WTC11 (cell line): ENCODE measurements at places on chromosomes 7 and 10. TPM values are rescaled to one million over a fixed set of nuclear protein-coding genes. Genes with fewer than 3 reads are reported as not detected.

The CCDC146 gene
- total RNA-seq = 0.94 to 1.3 TPM (median 1.1 TPM) in 3 replicates

The PRF1 gene
- total RNA-seq = 0.11 to 0.18 TPM (median 0.16 TPM) in 3 replicates

DNA sequence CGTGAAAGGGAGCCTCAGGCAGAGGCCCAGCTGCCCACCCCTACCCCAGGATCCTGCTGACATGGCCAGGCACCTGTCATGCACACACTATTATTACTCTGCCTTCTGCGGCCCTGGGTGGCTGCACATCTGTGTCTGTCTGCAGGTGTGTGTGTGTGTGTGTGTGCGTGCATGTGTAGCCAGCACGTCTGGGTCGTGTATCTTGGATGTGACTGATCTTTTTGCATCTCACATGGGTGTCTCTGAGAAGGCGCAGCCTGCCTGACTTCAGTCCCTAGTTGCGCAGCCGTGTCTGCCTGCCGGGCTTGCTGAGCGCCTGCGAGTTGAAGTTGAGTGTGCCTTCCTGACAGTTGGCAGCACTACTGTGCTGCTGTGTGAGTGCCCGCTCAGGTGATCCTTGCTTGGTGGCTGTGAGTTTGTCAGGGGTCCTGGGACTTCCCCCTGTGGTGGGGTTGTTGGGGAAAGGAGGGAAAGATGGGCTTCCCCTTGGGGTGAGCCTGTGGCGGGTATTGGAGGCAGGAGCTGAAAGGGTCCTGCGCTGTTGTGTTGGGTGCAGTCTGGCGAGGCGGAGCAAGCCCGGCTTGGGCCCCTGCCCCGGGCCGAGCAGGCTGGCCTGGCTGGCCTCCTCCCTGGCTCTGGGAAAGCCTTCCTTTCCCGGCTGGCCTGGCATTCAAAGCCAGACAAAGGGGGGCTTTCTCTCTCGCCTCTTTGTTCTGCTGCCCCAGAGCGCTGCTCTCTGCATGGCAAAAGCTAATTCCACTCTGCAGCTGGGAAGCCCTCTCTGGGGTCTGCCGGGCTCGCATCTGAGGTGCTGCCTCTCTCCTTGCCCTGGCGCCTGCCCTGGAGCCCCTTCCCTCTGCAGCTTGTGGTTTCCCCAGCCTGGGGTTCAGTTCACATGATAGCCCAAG lies 4.9 kb downstream of the TRIM8 start:
- H3K27me3 ChIP-seq = no peaks in the 10 kb centered on the region
- H3K27ac ChIP-seq = peak overlapping the region; percentile 90
- H3K36me3 ChIP-seq = peaks cover 4% of the 10 kb centered on the region; the same call in 1 of the 2 replicates
- peaks cover 59% of the 10 kb centered on the region for H3K4me1 ChIP-seq
- no peak for DNase-seq

DNA sequence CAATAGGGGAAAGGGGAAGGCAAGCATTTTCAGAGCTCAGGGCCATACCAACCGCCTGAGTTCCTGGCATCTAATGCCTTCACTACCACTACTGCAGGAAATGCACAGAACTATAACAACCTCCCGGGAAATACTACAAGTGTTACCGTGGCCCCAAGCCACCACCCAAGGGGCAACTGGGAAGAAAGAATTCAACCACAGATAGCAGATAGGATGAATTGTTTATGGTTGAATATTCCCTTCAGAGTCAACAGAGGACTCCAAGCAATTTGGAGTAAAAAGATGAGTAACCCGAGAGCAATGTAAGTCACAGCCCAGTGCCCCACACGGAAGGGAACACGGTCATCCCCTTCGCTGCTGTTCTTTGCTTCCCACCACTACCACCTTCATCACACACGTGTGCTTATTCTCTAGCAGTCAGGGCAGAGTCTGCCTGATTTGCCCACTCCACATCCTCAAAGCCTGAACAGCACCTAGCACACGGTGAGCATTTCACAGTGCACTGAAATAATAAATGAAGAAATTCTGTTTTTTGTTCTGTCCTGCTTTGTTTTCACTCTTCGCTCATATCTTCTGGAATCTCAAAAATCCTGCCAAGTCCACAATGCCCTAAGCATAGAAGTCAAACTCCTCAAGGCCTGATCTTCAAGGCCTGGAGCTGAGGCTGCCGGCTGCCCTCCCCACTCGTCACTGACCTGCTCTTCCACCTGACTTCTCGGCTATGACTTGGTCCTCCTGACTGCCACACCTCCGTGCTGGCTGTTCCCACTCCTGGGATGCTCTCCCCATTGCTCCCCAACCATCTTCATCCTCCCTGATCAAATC lies 221.1 kb downstream of the KCNMA1 start:
- H3K4me3 ChIP-seq = no peak overlapping the region
- no peaks in the 10 kb centered on the region for H3K27me3 ChIP-seq
- H3K27ac ChIP-seq = no peak overlapping the region
- peaks cover 9% of the 10 kb centered on the region; the same call in 1 of the 2 replicates for H3K4me1 ChIP-seq
- H3K36me3 ChIP-seq = no peaks in the 10 kb centered on the region

GRCh38 chr7:110880971-110881370 lies 210.0 kb upstream of the LRRN3 start:
- no peak overlapping the region for H3K4me3 ChIP-seq
- no peaks in the 10 kb centered on the region for H3K36me3 ChIP-seq
- DNase-seq = no peak
- H3K4me1 ChIP-seq = no peaks in the 10 kb centered on the region
- H3K27ac ChIP-seq = no peak overlapping the region

DNA sequence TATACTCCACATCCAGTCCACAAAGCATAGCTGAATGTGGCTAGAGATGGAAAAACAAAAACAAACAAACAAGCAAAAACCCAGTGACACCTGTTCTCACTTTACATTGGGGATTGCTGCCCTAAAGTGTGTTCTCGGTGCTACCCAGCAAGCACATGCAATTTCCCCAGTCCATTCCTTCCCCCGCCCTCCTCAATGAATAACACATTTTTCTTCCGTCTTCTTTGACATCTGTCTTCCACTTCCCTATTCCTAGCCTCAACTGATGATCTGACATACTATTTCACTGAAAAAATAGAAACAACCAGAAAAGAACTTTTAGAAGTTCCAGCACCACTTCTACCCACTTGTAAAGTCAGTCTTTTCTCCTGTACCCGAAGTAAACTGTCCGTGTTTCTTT lies 147.1 kb downstream of the MALRD1 start:
- DNase-seq = no peak
- no peaks in the 10 kb centered on the region for H3K4me1 ChIP-seq
- H3K36me3 ChIP-seq = no peaks in the 10 kb centered on the region
- H3K27ac ChIP-seq = no peak overlapping the region
- no peak overlapping the region for H3K4me3 ChIP-seq

GRCh38 chr10:1412531-1413189 lies 324.7 kb downstream of the ADARB2 start:
- H3K4me3 ChIP-seq = no peak overlapping the region
- no peaks in the 10 kb centered on the region for H3K4me1 ChIP-seq
- no peak for DNase-seq

GRCh38 chr7:132491391-132491945 lies 84.8 kb downstream of the PLXNA4 start:
- no peaks in the 10 kb centered on the region for H3K36me3 ChIP-seq
- H3K4me3 ChIP-seq = no peak overlapping the region
- no peaks in the 10 kb centered on the region for H3K27me3 ChIP-seq
- no peak for DNase-seq
- H3K27ac ChIP-seq = no peak overlapping the region; the same call in 1 of the 2 replicates

DNA sequence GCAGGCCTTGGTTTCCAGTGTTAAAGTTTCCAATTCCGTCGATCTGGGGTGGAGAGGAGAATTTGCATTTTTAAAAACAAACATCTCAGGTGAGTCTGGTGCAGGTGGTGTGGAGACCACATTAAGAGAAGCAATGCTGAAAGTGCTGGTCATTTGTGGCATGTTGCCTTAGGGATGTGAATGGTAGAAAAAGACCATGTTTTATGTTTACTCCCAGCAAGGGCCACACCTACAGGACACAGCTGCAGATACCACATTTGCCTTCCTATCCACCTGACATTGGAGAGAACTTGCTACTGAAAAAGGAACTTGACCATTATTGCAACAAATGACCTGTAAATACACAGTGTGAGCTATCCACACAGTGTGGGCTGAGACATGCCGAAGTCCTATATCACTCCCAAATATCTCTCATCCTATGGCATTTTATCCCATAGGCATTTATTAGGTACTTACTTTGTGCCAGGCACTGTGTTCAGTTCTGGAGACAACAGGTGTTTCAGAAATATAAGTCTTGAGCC lies 183.1 kb downstream of the NRP1 start:
- no peak for DNase-seq
- H3K4me3 ChIP-seq = no peak overlapping the region
- no peak overlapping the region for H3K27ac ChIP-seq
- peaks cover 9% of the 10 kb centered on the region for H3K4me1 ChIP-seq
- H3K27me3 ChIP-seq = no peaks in the 10 kb centered on the region

GRCh38 chr7:75992083-75992755 lies 2.2 kb downstream of the TMEM120A start:
- no peak overlapping the region for H3K27ac ChIP-seq
- H3K27me3 ChIP-seq = no peaks in the 10 kb centered on the region
- H3K4me3 ChIP-seq = no peak overlapping the region
- H3K4me1 ChIP-seq = peaks cover 24% of the 10 kb centered on the region

DNA sequence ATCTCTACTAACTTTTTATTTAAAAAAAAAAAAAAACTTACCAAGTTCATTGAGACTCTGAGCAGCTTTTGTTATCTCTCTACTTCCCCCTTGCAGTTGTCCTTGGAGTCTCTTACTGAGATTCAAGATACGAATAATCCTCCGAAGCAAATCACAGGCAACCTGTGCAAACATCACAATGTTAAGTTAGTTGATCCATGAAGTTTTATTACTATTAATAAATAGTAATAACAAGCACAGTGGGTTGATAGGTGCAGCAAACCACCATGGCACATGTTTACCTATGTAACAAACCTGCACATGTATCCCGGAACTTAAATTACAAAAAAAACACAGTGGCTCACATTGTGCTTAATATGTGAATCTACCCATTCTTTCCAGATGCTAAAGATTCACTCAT lies 36.5 kb downstream of the COG5 start:
- no peak overlapping the region for H3K27ac ChIP-seq
- no peak for DNase-seq
- no peak overlapping the region for H3K4me3 ChIP-seq
- peaks cover 17% of the 10 kb centered on the region for H3K4me1 ChIP-seq
- H3K27me3 ChIP-seq = no peaks in the 10 kb centered on the region

DNA sequence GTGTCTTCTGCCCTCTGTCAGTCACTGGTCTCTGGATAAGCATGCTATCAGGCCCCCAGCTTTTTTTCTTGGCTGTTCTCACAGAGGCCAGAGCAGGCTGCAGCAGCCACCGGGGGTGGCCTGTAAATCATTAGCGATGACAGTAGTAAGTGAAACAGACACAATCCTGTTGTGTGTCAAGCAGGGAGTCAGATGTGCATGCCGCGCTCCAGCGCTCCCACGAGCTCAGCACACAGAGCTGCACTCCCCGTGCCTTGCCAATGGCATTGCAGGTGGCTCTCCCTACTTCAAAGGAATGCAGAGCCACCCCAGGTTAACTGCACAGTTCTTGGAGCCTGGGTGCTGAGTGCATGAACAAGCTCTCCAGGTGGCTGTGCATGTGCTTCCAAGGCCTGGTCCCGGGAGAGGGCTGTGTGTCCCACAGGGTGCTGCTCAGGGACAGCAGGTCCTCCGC lies 226.1 kb downstream of the GLRX3 start:
- no peak for DNase-seq
- H3K27ac ChIP-seq = no peak overlapping the region
- H3K4me3 ChIP-seq = no peak overlapping the region
- H3K36me3 ChIP-seq = peaks cover 80% of the 10 kb centered on the region
- peaks cover 17% of the 10 kb centered on the region for H3K27me3 ChIP-seq

DNA sequence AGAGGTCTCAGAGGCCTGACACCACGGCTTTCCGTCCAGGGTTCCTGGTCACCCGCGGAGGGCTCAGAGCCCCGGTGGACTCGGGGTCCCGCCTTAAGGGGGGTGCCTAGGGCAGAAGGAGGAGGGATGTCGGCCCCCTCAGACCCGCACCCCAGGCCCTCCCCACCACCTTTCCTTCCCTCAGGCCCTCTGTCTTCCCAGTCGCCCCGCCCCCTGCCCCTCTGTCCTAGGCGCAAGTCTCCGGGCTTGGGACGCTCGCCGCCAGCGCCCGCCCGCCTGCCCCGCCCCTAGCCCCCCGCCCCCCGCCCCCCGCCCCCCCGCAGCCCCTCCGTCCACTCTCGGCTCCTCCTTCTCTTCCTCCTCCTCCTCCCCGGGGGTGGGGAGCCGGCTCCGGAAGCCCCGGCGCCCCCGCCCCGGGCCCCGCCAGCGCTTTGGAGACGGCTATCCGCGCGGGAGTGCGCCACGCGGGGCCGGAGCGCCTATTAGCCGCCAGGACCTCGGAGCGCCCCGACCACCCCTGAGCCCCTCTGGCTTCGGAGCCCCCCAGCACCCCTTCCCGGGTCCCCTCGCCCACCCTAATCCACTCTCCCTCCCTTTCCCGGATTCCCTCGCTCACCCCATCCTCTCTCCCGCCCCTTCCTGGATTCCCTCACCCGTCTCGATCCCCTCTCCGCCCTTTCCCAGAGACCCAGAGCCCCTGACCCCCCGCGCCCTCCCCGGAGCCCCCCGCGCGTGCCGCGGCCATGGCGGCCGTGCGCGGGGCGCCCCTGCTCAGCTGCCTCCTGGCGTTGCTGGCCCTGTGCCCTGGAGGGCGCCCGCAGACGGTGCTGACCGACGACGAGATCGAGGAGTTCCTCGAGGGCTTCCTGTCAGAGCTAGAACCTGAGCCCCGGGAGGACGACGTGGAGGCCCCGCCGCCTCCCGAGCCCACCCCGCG lies at the start of gene AEBP1:
AEBP1 (plus strand) TSS at position 423 of the 937 bp plus-strand sequence; CDS start at position 744, 321 bp downstream.
- no peak within 1 kb of the TSS for H3K27ac ChIP-seq
- peaks cover 27% of the 10 kb centered on the region for H3K27me3 ChIP-seq
- DNase-seq = peak; percentile 50
- 0 out of 2 replicates have a peak, but pooled peaks cover 2% of the 10 kb centered on the region for H3K36me3 ChIP-seq
- peaks cover 15% of the 10 kb centered on the region for H3K4me1 ChIP-seq

- peaks cover 66% of the 10 kb centered on the region for H3K36me3 ChIP-seq
- no peak overlapping the region for H3K4me3 ChIP-seq
- H3K4me1 ChIP-seq = peaks cover 9% of the 10 kb centered on the region
- no peaks in the 10 kb centered on the region; the same call in 1 of the 2 replicates for H3K27me3 ChIP-seq
- no peak for DNase-seq
- H3K27ac ChIP-seq = peak overlapping the region; percentile 83; the same call in 1 of the 2 replicates
These were observed 13.4 kb downstream of the BUD31 start for GRCh38 chr7:99422186-99422585.

DNA sequence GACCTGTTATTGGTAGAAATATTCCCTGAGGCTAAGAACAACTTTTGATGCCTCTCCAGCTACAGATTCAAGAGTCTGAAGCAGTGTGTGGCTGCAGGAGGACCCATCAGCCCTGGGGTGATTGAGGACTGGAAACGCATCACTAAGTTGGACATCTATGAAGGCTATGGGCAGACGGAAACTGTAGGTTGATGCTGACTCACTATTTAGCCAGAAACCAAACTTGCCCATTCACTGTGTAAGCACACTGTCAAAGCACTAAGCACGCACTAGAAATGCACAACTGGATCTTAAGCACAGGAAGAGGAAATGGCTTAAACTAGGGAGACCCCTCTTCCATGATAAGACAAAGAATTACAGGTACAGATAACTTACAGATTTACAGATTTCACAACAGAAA lies 20.8 kb downstream of the ACSM6 start:
- H3K36me3 ChIP-seq = peaks cover 34% of the 10 kb centered on the region
- DNase-seq = no peak
- no peak overlapping the region for H3K4me3 ChIP-seq
- H3K4me1 ChIP-seq = peaks cover 22% of the 10 kb centered on the region
- no peak overlapping the region for H3K27ac ChIP-seq
- H3K27me3 ChIP-seq = no peaks in the 10 kb centered on the region
